Posterior cingulate gyrus (tissue), 11 donors: ENCODE measurements at places on chromosomes 3 and 15.

DNA sequence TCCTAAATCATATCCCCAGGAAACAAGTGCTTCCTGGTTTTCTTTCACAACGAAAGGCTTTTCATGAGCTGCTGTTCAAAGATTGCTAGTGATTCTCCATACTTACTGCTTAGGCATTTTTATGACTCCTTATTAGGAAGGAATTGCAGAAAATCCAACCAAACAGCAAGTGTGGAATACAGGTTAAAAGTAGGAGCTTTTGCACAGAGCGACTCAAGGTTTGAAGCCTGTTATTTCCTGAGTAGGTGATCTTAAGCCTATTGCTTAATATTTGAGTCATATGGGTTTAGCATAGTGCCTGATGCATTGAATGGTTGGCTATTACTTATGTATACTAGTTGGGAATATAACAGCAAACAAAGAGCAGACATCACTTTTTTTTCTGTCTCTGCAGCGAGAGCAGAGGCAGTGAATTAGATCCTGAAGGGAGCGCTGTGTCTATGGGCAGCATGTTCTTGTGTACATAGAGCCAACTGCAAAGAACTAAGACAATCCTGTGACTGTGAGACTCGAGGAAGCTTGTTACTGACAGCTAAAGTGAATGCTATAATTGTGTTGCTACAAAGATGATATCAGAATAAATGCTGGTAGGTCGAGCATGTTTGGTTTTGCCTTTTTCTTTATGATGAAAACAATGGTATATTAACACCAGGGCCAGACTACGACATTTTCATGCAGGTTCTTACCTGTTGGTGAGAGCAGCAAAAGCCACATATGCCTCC lies 6.3 kb downstream of the TM4SF1 start:
- no peak for DNase-seq

DNA sequence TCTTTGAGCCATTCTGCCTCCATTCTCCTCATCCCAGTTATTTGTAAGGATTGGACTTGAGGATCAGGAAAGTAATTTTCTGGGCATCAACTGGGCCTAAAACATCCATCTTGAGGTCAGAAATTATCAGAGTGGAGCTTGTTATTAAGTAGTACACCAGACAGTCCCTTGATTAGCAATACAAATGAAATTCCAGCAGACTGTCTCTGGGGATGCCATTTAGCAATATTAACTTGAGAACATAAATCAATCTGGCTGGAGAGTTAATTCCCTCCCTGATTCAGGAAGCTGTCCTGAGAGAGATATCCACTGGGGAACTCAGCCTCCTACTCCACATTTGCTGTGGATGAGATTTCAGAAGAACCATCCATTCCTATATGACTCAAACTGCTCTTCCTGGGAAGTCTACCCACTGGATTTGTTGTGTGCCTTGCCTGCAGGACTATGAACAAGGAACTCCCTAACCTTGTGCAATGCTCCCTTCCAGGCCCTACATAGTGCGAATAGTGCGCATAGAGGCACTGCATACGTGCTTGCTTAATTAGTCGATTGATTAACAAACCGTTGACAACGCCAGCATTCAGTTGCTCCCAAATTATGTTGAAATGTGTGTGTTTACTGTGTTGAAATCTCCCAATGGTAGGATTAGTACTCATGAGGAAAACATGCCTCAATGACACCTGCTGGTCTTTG lies 36.1 kb upstream of the MTMR14 start:
- DNase-seq = no peak

DNA sequence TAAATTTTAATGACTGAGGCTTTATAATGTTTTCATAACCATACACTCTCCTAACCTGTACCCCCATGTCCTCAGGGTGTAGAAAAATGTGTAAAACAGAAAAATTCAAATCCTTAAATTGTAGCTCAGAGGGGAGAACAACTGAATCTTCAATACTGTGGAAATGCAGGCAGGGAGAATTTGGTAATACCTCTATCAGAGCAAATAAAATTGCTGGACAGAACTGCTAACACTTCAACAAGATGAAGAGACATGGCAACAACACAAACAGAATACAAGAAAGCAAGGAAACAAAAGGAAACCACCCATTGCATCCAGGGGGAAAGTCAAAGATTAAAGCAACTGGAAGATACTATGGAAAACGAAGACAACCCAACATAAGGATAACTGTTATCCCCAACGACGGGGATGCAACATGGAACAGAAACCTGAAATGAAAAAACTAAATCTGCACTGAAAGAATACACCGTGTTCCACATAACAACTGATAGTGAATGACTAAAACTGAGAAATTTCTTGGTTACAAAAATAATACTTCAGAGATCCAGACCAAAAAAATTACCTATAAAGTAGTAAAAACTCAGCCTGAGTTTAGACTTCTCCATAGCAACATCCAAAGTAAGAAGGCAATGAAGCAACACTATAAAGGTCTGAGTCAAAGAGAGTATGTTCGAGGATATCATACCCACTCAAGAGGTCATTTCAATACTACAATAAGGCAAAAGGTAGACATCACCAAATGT lies 48.5 kb downstream of the HACD2 start:
- DNase-seq = no peak

GRCh38 chr3:10320320-10320677 lies 613 bp downstream of the SEC13 start:
- no peak for DNase-seq
